Brain pericyte (primary cell): ENCODE measurements at places on chromosomes 13 and 19.

- DNase-seq, result no peak
These were observed 5.8 kb upstream of the FLT3LG start for GRCh38 chr19:49468199-49468598.

GRCh38 chr13:26663791-26664190 lies 96.8 kb downstream of the GPR12 start:
- DNase-seq, result no peak

GRCh38 chr19:2249010-2249866 lies at the start of gene AMH:
Gene AMH (plus strand): TSS chr19:2249323. CDS start chr19:2249333, 10 bp downstream.
- DNase-seq, result no peak

- DNase-seq, result no peak
These were observed 1701.3 kb upstream of the PRR20A start for GRCh38 chr13:55439450-55439849.

DNA sequence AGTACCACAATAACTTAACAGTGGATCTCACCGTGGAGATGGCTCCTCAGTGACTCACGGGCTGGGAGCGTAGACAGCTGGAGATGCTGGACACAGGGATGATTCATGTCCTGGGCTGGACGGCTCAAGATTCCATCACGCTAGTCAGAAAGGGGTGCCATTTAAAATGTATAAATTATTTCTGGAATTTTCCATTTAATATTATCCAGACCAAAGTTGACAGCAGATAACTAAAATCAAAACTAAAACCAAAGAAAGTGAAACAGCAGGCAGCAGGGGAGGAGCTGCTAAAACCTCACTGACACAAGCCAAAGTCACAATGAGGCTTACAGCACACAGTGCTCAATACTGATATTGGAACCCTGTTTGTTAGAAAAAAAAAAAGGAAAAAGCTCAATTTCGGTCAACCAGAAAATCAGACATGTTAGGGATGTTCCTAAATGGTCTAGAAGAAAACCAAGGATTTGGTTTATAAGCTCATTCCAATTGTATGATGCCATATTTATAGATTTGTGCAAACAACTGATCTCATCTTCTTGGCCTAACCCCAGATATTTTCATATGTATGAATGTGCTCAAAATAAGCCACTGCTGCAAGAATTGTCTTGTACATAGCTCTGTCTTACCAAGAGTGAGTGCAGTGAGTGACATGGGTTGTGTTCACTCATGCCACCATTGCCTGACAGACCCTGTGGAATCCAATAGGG lies 111.8 kb downstream of the SACS start:
- DNase-seq, result peak; percentile 59

- DNase-seq, result no peak
These were observed 7.3 kb downstream of the RASAL3 start for GRCh38 chr19:15456871-15457700.

GRCh38 chr19:57559008-57559403 lies 657 bp downstream of the ZNF550 start:
- DNase-seq, result no peak

GRCh38 chr13:98878486-98879126 lies 99.3 kb downstream of the DOCK9 start:
- DNase-seq, result no peak

DNA sequence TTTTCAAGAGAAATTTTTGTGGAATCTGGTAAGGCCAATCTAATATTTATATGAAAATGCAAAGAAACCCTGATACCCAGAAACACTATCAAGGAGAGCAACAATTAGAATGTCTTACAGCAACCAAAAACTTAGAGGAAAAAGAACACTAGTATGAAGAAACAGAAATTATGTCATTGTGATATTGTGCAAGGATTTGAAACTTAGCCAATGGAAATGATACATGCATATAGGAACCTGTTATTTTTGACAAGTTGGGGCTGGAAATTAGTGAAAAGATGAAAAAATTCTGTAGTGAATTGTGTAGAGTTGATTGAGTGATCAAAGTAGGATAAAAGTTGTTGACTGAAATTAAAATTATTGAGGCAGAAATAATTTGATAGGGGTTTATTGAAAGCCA lies 792.6 kb upstream of the SLITRK6 start:
- DNase-seq, result no peak

DNA sequence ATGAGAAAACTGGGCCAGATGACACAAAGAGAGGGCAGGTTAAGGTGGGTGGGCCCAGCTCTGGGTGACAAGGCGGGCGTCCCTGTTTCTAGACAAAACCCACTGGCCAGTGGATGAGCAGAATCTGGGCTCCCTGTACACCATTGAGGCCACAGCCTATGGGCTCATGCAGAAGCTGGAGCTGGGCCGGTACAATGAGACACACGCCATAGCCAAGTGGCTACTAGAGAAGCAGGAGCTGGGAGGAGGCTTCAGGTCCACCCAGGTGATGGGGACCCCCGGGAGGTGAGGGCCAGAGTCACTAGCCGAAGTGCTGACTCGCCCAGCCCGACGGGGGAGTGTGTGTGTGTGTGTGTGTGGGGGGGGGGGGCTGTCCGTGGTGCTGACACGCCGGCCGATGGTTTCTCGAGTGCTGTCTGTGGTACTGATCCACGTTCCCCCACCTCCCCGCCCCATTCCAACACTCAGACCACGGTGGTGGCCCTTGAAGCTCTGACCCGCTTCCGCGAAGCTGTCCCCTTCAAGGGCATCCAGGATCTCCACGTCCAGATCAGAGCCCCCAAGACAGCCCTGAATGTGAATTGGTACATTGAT lies 24.3 kb upstream of the SHFL start:
- DNase-seq, result no peak

DNA sequence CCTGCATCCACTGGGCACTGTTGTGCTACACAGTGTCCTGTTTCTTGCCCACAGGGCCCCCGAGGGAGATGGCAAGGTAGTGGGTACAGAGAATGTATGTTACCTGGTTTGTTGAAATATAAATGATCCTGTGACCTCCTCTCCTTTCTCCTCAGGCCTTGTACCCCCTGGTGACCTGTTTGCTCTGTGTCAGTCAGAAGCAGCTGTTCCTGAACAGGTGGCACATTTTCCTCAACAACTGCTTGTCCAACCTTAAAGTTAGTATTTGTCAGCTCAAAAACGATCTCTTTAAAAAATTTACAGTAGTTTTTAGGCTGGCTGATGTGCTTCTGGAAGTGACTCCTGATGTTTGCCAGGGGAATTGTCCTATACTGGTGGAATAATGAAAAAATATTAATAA lies 105.1 kb downstream of the FRY start:
- no peak for DNase-seq

GRCh38 chr13:39232999-39233398 lies 194.7 kb downstream of the NHLRC3 start:
- DNase-seq, result no peak

GRCh38 chr13:99217461-99218110 lies 16.9 kb downstream of the UBAC2 start:
- no peak for DNase-seq

DNA sequence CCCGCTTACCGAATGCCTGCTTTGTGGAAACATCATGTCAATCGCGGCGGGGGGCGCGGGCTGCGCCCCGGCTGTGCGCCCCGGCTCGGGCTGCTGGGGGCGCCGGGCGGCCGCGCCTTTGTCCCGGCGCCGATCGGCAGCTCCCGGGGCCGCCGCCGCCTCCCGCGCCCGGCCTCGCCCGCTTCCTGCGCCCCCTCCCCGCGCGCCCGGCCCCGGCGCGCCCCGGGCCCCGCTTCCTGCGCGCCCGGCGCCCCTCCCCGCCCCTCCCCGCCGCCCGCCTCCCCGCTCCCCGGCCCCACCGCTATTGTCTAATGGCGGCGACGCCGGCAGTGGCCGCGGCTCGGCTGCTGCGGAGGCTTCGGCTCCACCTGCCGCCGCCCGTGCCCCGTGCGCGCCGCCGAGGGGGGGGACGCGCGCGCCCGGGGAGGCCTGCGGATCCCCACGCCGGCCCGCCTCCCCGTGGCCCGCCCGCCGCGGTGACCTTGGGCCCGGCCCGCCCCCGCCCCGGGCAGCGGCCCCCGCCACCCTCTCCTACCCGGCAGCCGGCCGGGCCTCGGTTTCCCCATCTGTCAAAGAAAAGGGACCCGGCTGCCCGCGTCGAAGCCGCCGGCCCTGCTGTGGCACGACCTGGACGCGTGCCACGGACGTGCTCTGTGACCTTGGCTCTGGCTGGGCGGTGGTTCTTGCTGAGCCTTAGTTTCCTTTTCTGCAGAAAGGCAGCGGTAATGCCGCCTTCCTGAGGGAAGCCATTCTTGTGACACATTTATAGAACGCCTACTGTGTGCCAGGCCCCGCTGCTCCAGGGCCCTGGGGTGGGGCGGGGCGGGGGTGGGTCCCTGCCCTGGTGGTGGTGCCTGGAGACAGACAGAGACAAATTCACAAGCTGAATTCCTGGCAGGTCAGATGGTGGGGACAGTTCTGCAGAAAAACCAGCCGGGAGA lies at the start of gene TLE5:
TLE5 (minus strand) TSS at position 331 of the 941 bp plus-strand sequence; CDS start at position 36, 295 bp downstream.
- DNase-seq, result no peak

GRCh38 chr19:38022791-38023670 lies 116.0 kb downstream of the SIPA1L3 start:
- DNase-seq, result no peak

DNA sequence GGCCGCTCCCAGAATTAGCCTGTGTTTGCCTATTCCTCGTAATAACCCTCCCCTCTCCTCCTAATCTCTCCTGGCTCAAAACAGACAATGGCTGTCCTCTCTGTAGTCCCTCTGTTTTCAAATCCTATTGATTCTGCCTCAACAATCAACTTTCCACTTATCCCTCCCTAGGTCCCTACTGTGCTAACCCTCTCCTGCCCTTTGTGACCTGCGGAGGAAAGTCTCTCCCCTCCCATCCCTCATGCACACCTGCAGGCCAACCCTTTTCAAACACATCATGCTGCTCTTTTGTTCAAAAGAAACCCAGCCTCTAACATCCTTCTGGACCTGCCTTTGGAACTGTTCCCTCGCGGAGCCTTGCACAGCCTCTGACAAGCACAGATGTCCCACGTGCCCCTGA lies 37.3 kb downstream of the CILP2 start:
- DNase-seq, result no peak
